ENCODE measurements at places on chromosomes 4 and X. TPM values are rescaled to one million over a fixed set of nuclear protein-coding genes. Genes with fewer than 3 reads are reported as not detected.

- no peak for DNase-seq
These were observed 7.7 kb downstream of the COL4A5 start for GRCh38 chrX:108447303-108447702.

GRCh38 chrX:119698845-119699244, 5.9 kb upstream of the SEPTIN6 start:
- peak; percentile 71 for DNase-seq

DNA sequence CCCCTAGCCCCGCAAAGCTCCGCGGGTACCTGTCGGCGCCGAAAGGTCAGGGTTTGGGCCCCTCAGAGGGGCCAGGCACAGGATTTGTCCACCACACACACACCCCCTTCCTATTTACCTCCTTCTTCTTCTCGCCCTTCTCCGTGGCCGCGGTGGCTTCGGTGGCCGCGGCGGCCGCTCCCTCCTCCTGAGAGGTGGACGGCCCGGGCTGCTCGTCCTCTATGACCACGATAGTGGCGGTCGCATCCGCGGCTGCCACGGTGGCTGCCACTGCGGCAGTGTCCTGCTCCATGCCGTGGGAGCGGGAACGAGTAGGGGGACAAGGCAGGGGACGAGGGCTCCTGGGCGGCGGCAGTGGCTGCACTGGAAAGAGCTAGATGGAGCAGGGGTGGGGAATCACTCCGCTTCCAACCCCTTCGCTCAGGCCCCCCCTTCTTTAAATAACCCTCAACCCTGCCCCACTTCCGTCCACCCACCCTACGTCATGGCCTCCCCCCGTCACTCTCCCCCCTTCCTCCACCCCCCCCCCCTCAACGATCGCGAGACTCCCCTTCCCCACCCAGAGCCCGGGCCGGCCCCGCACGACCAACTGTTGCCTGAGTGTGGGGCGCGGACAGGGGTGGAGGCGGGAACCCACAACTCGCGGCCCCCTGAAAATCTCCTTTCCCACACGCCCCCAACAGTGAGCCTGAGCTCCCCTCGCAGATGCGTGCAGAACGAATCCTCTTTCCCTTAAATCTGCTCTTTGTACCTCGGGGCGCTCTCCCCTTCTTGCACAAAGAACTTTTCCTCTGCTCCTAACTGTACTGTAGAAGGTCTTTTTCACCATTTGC, at the start of gene SMARCA1:
Gene SMARCA1, minus strand, starts transcription at position 412 of the 833 bp plus-strand sequence. Its CDS starts 120 bp downstream, at position 292.
- DNase-seq = peak; percentile 56

DNA sequence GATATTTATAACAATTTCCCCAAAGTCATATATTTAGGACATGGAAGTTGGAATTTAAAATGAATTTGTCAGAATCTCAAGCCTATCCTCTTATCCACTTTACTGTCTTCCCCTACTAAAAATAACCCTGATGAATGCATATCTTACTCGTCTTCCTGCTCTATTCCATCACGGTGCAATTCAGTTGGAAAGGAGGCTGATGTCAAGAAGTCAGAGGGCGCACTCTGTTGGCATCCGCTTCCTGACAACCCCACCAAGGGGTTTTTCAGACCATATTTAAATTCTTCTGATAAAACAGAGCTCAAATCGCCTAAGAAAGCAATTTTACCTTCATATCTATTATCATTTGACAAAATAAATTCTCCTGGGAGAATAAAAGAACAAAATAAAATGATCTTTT, 233.5 kb downstream of the ARHGAP24 start:
- peak; percentile 62 for DNase-seq

DNA sequence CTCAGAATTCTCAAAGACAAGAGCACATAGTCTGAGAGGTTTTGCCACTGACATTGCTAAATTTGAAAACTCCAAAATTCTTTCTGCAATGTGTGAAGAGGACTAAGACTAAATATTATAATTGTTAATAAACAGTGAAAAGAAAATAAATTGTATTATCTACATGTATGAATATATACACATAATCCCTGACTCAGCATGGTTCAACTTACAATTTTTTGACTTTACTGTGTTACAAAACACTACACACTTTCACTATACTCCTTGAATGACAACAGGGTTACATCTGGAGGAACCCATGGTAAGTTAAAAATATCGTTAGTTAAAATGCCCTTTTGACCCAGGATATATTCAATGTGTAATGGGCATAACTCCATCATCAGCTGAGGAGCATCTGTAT, 2017.2 kb upstream of the TENM3 start:
- no peak for DNase-seq

DNA sequence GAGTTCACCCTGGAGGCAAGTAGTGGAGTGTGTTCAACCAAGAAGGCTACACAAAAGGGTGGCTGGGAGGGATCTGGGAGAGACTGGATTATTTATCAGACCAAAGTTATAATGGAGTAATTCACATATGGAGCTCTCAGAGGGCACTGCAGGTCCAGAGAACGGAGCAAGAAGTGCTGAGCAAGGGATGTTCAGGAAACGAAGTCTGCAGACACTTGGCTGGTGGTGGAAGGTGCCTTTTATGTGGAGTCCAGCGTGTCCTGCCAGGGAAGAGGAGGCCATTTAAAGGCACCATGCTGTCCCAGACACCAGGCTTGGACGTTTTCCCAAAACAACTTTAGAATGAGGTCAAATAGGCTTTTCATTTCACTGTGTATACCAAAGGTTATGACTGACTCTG, 130.1 kb downstream of the CEP135 start:
- peak; percentile 60 for DNase-seq

Gene CXCL10
- total RNA-seq = not detected
